Activated T-cell treated with anti-CD3 and anti-CD28 coated beads, Interleukin-2, amount 50 U/mL, for 72 hours (primary cell): ENCODE measurements at places on chromosomes 7 and 10. TPM values are rescaled to one million over a fixed set of nuclear protein-coding genes. Genes with fewer than 3 reads are reported as not detected.

Gene CDHR3
- total RNA-seq: 0.79 TPM

Gene LAMB4
- not detected for total RNA-seq

GRCh38 chr7:105591522-105591921, 10.2 kb upstream of the EFCAB10 start:
- no peak for DNase-seq
- no peak overlapping the region for H3K4me3 ChIP-seq
- H3K27ac ChIP-seq: no peak overlapping the region
- H3K36me3 ChIP-seq: no peaks in the 10 kb centered on the region
- peaks cover 19% of the 10 kb centered on the region for H3K4me1 ChIP-seq

DNA sequence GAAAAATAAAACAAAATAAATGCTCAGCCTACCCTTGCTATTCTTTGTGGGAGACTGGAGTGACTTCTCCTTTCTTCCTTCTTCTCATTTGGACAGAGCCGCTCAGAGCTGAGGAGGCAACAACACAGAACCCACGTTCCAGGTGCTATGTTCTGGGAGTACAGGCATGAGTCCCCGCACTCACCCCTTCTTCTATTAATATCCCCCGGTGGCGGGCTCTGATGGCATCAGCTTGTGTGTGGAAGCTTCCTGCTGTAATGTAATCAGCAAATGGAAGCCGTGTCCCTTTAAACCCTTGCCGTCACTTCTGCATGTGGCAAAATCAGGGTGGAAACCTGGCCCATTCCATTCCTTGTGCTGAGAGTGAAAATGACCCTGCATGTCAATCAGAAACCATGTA, 116.9 kb upstream of the ADARB2 start:
- H3K27me3 ChIP-seq: no peaks in the 10 kb centered on the region
- no peak overlapping the region for H3K27ac ChIP-seq
- H3K4me1 ChIP-seq: no peaks in the 10 kb centered on the region
- DNase-seq: no peak
- H3K4me3 ChIP-seq: no peak overlapping the region
